ENCODE measurements at places on chromosomes 11 and 22. TPM values are rescaled to one million over a fixed set of nuclear protein-coding genes. Genes with fewer than 3 reads are reported as not detected.

The RBMXL2 gene
- total RNA-seq = not detected

- peaks cover 30% of the 10 kb centered on the region for H3K36me3 ChIP-seq
- H3K4me3 ChIP-seq = peak overlapping the region; percentile 14
- no peak for DNase-seq
- peaks cover 92% of the 10 kb centered on the region for H3K4me1 ChIP-seq
Observed at GRCh38 chr11:57421066-57421465, 5.9 kb downstream of the SLC43A3 start.

The TMEM121B gene
- total RNA-seq = 0.07 TPM

DNA sequence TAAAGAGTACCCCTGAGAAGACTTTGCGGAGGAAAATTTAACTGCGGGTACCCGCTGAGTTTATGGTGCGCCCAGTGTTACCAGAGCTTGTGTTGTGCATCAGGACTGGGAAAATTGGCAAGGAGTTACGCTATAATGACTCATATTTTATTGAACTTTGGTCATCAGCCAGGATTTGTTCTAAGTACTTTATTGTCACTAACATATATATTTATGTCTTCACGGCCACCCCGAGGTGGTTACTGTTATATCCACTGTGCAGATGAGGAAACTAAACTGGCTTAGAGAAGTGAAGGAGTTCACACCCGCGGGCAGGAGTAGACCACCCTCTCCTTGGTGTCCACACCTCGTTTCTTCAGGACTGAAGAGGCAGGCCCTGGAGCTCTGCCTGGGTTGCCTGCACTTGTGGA is 667 bp downstream of the ACCS start:
- peaks cover 2% of the 10 kb centered on the region for H3K36me3 ChIP-seq
- H3K27ac ChIP-seq = peak overlapping the region; percentile 85
- DNase-seq = no peak
- H3K27me3 ChIP-seq = no peaks in the 10 kb centered on the region
- H3K4me3 ChIP-seq = peak overlapping the region; percentile 85

The CASP12 gene
- total RNA-seq = 0.31 TPM

GRCh38 chr22:24053481-24054226 is 42.5 kb downstream of the CABIN1 start:
- peaks cover 14% of the 10 kb centered on the region for H3K36me3 ChIP-seq
- no peak for DNase-seq
- no peaks in the 10 kb centered on the region for H3K27me3 ChIP-seq
- no peaks in the 10 kb centered on the region for H3K4me1 ChIP-seq

GRCh38 chr22:48226026-48227013 is 1463.9 kb downstream of the TBC1D22A start:
- H3K4me1 ChIP-seq = no peaks in the 10 kb centered on the region
- no peaks in the 10 kb centered on the region for H3K36me3 ChIP-seq
- H3K27me3 ChIP-seq = no peaks in the 10 kb centered on the region
- no peak overlapping the region for H3K27ac ChIP-seq
- H3K4me3 ChIP-seq = no peak overlapping the region

- H3K4me3 ChIP-seq = peak overlapping the region; percentile 100
- H3K4me1 ChIP-seq = peaks cover 62% of the 10 kb centered on the region
- no peaks in the 10 kb centered on the region for H3K36me3 ChIP-seq
- H3K27ac ChIP-seq = peak overlapping the region; percentile 99
Observed at GRCh38 chr22:46763051-46763705, 728 bp downstream of the TBC1D22A start.

DNA sequence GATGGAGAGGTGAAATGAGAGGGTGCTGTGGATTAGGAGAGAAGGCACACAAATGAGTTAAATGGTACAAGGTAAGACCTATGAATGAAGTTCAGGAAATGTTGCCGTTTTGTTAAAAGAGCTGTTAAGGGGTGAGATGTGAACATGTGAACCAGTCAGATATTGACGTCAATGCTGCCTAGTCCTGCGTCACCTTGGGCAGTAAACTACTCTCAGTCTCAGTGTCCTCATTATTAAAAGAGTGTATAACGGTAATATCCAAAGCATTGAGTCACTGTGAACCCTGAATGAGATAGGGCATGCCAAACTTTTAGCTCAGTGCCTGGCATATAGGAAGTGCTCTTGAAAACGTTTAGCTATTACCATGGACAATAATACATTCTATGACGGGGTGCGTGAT is 32.4 kb upstream of the SORL1-AS1 start:
- no peak overlapping the region for H3K4me3 ChIP-seq
- DNase-seq = no peak
- peaks cover 52% of the 10 kb centered on the region for H3K4me1 ChIP-seq
- H3K27me3 ChIP-seq = no peaks in the 10 kb centered on the region
- no peak overlapping the region for H3K27ac ChIP-seq
- H3K36me3 ChIP-seq = peaks cover 24% of the 10 kb centered on the region

The OR2AG1 gene
- not detected for total RNA-seq

GRCh38 chr11:27353593-27354358 is 9.2 kb downstream of the CCDC34 start:
- H3K27ac ChIP-seq = no peak overlapping the region
- H3K4me1 ChIP-seq = no peaks in the 10 kb centered on the region
- peaks cover 2% of the 10 kb centered on the region for H3K36me3 ChIP-seq
- no peaks in the 10 kb centered on the region for H3K27me3 ChIP-seq

DNA sequence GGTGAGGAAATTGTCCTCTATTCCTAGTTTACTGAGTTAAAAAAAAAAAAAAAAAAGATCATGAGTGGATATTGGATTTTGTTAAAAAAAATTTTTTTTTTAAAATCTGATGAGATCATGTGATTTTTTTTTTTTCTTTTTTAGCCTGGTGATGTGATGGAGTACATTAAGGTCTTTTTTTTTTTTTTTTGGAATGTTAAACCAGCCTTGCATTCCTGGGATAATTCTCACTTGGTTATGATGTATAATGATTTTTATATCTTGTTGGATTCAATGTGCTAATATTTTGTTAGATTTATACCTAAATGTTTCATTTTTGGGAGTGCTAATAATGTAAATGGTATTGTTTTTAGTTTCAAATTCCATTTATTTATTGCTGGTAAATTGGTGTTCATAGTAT is 43.3 kb downstream of the DDX10 start:
- peaks cover 56% of the 10 kb centered on the region for H3K36me3 ChIP-seq
- H3K27ac ChIP-seq = no peak overlapping the region
- no peak for DNase-seq
- H3K27me3 ChIP-seq = no peaks in the 10 kb centered on the region

GRCh38 chr11:105024394-105024793 is 1.4 kb upstream of the CASP5 start:
- H3K36me3 ChIP-seq = no peaks in the 10 kb centered on the region
- no peak for DNase-seq
- H3K4me3 ChIP-seq = no peak overlapping the region
- peaks cover 6% of the 10 kb centered on the region for H3K4me1 ChIP-seq

The RIBC2 gene
- total RNA-seq = 7.6 TPM

GRCh38 chr11:12100841-12101242 is 9.5 kb upstream of the MICAL2 start:
- peaks cover 2% of the 10 kb centered on the region for H3K36me3 ChIP-seq
- no peak overlapping the region for H3K27ac ChIP-seq
- DNase-seq = no peak
- peaks cover 32% of the 10 kb centered on the region for H3K27me3 ChIP-seq
- no peak overlapping the region for H3K4me3 ChIP-seq
- peaks cover 28% of the 10 kb centered on the region for H3K4me1 ChIP-seq

DNA sequence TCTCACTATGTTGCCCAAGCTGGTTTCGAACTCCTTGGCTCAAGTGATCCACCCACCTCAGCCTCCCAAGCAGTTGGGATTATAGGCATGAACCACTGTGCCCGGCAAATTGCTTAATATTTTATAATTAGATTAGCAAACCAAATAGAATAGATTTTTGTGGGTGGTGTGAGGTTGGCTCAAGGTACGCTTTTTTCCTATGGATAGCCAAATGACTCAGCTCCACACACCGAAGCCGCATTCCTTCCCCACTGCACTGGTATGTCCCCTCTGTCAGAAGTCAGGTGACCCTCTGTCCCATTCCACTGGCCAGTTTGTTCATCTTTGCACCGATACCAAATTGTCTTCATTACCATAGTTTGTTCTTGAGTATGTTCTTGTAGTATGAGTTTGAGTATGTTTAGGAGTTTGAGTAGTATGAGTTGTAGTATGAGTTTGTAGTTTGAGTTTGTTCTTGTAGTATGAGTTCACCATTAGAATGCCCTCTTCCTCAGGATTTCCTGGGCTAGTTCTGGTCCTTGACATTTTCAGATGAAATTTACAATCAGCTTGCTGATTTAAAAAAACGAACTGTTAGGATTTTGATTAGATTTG is 19.4 kb downstream of the SUSD2 start:
- no peak overlapping the region for H3K4me3 ChIP-seq
- no peaks in the 10 kb centered on the region for H3K36me3 ChIP-seq
- no peaks in the 10 kb centered on the region for H3K27me3 ChIP-seq
- no peak for DNase-seq
- peaks cover 13% of the 10 kb centered on the region for H3K4me1 ChIP-seq

The APOA5 gene
- not detected for total RNA-seq

The PANX2 gene
- 8.0 TPM for total RNA-seq

GRCh38 chr11:15871904-15872626 is 484.3 kb downstream of the SOX6 start:
- DNase-seq = no peak
- H3K4me1 ChIP-seq = no peaks in the 10 kb centered on the region

The KRTAP5-2 gene
- not detected for total RNA-seq

- H3K27ac ChIP-seq = no peak overlapping the region
- H3K27me3 ChIP-seq = peaks cover 13% of the 10 kb centered on the region
- no peaks in the 10 kb centered on the region for H3K36me3 ChIP-seq
- H3K4me3 ChIP-seq = no peak overlapping the region
- DNase-seq = no peak
Observed at GRCh38 chr11:66559866-66560676, 8.3 kb downstream of the CTSF start.

The APIP gene
- 30.9 TPM for total RNA-seq

- H3K27ac ChIP-seq = no peak overlapping the region
- H3K36me3 ChIP-seq = no peaks in the 10 kb centered on the region
- H3K4me3 ChIP-seq = no peak overlapping the region
- H3K4me1 ChIP-seq = peaks cover 20% of the 10 kb centered on the region
Observed at GRCh38 chr11:58659910-58660570, 37.6 kb downstream of the CNTF start.

GRCh38 chr11:68552542-68552941 is 92.0 kb downstream of the PPP6R3 start:
- H3K27me3 ChIP-seq = no peaks in the 10 kb centered on the region
- H3K4me3 ChIP-seq = no peak overlapping the region
- peaks cover 45% of the 10 kb centered on the region for H3K4me1 ChIP-seq

- peaks cover 9% of the 10 kb centered on the region for H3K4me1 ChIP-seq
- DNase-seq = no peak
- H3K27me3 ChIP-seq = no peaks in the 10 kb centered on the region
- no peak overlapping the region for H3K4me3 ChIP-seq
Observed at GRCh38 chr11:63705526-63705925, 24.2 kb downstream of the RTN3 start.

The DBX1 gene
- total RNA-seq = not detected

DNA sequence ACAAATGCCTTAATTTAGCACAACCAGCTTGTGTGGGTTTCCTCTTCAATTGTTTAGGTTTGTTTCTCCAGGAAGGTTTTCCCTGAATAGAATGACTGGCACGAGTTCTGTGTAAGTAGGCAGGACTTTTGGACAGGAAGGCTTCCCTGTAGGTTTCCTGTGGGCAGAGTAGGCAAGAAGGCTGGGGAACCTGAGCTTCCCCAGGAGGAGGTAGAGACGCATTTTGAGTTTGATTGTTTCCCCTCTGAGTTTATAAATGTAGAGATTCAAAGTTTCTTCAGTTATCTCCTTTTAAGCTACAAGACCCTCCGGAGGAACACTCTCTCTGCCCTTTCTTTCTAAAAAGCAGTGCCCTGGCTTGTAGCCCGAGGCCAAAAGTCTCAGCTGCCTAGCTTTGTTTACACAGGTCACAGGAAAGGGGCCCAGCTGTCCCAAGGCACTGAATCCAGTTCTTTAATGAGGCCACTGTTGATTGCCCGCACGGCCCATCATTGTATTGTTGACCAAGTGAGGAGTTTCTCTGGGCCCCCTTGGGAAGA is 66.6 kb upstream of the RDX start:
- no peak for DNase-seq
- H3K27ac ChIP-seq = peak overlapping the region; percentile 11
- no peaks in the 10 kb centered on the region for H3K36me3 ChIP-seq
- H3K4me1 ChIP-seq = peaks cover 15% of the 10 kb centered on the region
- H3K27me3 ChIP-seq = peaks cover 4% of the 10 kb centered on the region

The UPK3A gene
- total RNA-seq = not detected

GRCh38 chr22:28772633-28773460 is at the start of gene CCDC117:
TSS of gene CCDC117 (plus strand) at chr22:28772695. CDS start at chr22:28772850, 155 bp downstream.
- peak; percentile 95 for DNase-seq
- no peaks in the 10 kb centered on the region for H3K27me3 ChIP-seq
- peaks cover 32% of the 10 kb centered on the region for H3K4me1 ChIP-seq
- peak within 1 kb of the TSS; percentile 99 for H3K27ac ChIP-seq
- peaks cover 13% of the 10 kb centered on the region for H3K36me3 ChIP-seq
- peak within 1 kb of the TSS; percentile 92 for H3K4me3 ChIP-seq

DNA sequence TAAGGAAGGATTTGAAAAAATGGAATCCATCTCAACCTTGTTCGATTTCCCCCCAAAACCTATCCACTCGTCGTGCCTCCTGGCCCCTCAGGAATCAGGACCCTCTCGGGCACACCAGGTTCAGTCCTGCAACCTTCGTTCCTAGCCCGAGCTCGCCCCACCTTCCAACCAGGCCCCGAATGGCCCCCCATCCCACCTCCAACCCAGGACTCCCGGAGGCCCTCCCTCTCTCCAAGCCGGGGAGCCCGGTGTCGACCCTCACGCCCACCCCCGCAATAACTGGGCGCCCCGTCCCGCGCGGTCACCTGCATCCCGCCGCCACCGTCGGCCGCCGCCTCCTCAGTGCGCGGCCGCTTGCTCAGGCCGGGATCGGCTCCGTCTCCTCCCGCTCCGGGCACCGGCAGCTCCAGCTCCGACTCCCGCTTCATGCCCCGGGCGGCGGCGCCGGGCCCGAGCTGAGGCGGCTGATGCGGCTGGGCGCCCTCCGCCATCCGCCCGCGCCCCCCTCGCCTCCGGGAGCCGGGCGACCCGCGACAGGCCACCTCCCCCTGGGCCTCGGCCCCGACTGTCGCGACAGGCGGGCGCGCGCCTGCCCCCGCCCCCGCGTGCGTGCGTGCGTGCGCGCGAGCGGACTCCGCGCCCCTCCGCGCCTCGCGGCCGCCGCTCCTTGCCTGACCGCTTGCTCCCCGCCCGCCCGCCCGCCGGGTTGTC is 534 bp downstream of the RBFOX2 start:
- H3K36me3 ChIP-seq = peaks cover 2% of the 10 kb centered on the region
- peaks cover 17% of the 10 kb centered on the region for H3K4me1 ChIP-seq
- peak overlapping the region; percentile 79 for H3K4me3 ChIP-seq
- peak; percentile 46 for DNase-seq
- H3K27ac ChIP-seq = peak overlapping the region; percentile 12

All from activated T-cell treated with anti-CD3 and anti-CD28 coated beads, Interleukin-2, amount 50 U/mL, for 72 hours (primary cell).